Hematopoietic multipotent progenitor cell treated with erythropoietin and hydrocortisone succinate and interleukin-3 and kit ligand, for 17 days (in vitro differentiated cells): ENCODE measurements at places on chromosomes 4 and X.
A peak's percentile ranks its signal among the peaks of the same experiment; 100 is the strongest.

DNA sequence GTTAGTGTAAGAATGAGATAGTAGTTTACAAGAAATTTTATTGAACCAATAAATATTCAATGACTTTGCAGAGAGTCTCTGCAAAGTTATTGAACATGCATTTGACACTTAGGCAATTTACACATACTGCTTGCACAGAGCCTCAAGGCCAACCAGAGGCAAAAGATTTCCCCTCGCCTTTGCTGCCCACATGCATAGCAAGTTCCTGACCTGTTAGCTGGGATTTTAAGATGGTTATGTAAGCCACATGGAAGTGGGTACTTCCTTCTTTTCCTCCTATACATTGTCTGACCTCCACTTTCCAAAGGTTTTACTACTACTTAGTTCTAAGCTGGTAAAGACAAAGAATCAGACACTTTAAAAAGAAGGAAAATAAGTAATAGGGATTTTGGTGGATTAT is 430.1 kb upstream of the FRG1 start:
- DNase-seq, result no peak

GRCh38 chr4:630656-631055 is 5.3 kb downstream of the PDE6B start:
- DNase-seq, result no peak

DNA sequence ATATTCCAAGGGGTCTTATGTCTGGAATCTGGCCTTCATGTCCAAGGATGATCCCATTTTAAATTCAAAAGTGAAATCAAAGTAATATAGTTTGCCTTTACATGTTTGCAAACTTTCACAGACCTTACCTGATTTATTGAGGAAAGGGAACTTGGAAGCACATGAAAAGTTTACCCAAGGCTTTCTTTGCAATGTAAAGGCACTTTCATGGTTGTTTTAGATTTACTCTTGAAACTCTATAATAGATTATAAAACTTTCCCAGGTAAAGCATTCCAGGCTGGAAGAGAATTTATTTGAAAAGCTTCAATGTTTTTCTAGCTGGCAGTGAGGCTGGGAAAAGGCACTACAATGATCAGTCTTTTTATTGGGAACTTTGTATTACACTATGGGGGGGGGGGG is 842.8 kb upstream of the DIAPH2 start:
- no peak for DNase-seq

GRCh38 chr4:21992330-21992729 is 43.8 kb upstream of the KCNIP4 start:
- DNase-seq, result no peak

- no peak for DNase-seq
Measured at GRCh38 chr4:103075435-103075893, 1.1 kb downstream of the SLC9B2 start.

DNA sequence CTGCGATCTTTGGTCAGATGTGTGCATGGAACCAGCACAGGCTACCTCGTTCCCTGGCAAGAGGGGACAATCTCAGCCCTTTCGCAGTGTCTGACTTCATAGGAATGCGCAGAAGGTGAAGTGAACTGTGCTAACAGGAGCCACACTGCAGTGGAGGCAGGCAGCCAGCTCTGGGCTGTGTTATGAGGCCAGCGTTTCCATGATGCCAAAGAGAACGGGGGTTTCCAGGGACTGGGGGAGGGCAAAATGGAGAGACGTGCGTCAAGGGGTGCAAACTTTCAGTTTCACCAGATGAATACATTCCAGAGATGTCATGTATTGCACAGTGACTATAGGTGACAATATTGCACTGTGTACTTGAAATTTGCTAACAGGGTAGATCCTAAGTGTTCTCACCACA is 30.4 kb downstream of the CLDN34 start:
- DNase-seq, result peak; percentile 3

- DNase-seq, result no peak
Measured at GRCh38 chr4:7134737-7135388, 57.5 kb upstream of the SORCS2 start.

DNA sequence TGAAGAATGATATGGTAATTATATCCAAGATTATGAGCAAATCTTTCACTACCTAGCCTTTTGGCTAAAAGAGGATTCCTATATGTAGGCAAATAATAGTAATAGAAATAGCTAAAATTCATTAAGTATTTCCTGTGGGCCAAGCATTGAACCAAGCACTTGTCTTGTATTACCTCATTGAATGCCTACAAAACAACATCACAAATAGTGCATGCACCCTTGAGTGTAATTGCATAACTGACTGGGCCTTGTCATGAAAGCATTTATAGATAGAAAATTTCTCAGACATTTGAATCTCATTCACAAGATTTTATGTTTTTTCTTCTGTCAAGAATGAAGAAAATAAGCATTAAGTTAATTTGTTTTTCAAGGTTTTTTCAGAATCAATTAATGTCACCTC is 3.9 kb upstream of the HPGDS start:
- no peak for DNase-seq

DNA sequence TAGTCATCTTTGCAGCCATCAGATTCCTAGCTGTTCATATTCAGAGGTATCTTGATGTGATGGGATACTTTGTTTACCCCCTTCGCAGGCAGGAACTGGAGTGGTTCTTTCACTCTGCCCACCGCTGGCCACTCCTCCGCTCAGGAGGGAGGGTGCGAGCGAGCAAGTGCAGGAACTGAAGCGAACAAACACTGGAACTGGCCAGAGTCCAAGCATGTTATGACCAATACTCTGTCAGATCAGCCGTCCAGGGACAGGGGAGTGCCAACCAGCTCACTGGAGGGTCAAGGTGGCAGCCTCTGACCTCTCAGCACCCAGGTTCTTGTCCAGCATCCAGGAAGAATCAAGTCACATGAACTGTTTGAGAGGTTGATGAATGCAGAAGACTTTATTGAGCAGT is 18.0 kb upstream of the MANBA start:
- DNase-seq, result no peak

DNA sequence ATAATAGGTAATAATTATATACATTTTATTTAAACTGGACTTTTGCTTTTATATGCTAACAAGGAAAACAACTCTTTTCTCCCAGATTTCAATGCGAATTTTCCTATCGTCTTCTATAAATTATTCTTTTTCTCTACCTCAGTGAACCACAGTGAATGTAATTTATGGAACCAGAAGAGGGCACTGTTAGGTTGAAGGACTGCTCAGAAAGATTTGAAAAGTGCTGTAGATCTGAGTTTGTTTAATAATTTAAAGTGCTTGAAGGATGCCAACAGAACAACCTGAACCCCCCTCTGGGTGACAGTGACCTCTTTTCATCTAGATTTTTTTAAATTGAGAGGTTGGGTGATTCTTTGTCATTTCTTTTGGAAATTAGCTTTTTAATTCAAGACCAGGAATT is 54.9 kb downstream of the PHOX2B start:
- DNase-seq, result no peak

DNA sequence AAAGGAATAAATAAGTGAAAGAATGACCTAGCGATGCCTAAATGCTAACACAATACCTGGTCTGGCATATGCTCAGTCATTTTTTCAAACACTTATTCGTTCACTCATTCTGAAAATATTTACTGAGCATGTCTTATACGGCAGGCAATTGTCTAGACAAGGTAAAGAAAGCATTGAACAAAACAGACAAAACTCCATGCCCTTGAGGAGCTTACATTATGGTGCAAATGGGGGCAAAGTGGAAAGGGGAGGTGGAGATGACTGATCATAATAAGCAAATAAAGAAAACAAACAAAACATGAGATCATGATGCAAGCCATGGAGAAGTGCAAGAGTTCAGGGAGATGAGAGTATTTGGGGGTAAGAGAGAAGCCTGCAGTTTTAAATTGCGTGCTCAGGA is 334.6 kb upstream of the PPARGC1A start:
- DNase-seq, result no peak

DNA sequence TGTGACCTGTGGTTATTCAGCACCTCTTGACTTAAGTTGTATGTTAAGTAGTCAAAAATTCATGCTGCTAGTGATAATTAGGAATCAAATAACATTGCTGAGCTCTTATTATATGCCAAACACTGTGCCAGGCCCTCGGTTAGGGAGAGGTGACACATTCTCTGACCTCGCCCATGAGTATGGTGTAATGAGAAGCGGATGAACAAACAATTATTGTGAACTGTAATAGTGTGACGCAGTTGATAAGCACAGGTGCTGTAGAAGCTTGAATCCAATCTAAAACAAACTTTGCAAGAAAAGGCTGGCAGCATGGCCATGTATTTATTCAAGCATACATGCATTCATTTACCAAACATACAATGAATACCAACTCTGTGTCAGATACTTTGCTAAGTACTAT is 303.5 kb upstream of the HS3ST1 start:
- no peak for DNase-seq

DNA sequence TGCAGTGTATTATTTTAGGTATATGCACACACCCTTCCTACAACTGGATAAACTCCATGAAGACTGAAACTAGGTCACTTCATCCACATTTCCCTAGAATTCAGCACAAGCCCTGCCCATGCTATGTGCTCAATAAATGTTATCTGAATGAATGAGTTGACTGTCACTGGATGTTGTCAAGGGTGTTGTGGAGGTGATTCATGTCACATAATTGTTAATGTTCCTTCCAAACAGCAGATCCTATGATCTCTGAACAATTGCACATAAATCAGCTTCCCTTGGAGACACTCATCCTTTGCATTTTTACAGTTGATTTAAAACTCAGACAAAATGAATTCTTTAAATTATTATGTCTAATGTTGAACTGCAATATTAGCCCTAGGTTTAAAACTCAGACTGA is 154.7 kb downstream of the TSPAN5 start:
- DNase-seq, result no peak

GRCh38 chr4:23455456-23456158 is 434.2 kb downstream of the PPARGC1A start:
- DNase-seq, result no peak

GRCh38 chrX:102860235-102860634 is 76.8 kb upstream of the RAB40AL start:
- no peak for DNase-seq

- DNase-seq, result no peak
Measured at GRCh38 chr4:5816101-5816500, 76.8 kb downstream of the CRMP1 start.

DNA sequence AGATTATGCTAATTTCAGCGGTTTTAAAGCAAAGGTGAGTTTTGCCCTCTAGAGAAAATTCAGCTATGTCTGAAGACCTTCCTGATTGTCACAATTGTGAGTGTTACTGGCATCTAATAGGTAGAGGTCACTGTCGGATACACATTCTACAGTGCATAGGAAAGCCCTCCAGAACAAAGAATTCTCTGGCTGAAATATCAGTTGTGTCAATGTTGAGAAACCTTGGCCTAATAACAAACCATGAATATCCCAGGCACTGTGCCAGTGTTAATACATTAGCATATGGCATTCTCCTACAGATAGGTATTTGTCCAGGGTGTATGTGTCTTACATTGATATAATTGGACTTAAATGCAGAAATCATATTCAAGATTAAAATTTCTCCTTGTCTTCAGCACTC is 294.3 kb downstream of the FSTL5 start:
- no peak for DNase-seq

- no peak for DNase-seq
Measured at GRCh38 chrX:150902434-150903109, 4.1 kb upstream of the CD99L2 start.

GRCh38 chr4:66589183-66589582 is 918.9 kb upstream of the EPHA5 start:
- DNase-seq, result no peak

DNA sequence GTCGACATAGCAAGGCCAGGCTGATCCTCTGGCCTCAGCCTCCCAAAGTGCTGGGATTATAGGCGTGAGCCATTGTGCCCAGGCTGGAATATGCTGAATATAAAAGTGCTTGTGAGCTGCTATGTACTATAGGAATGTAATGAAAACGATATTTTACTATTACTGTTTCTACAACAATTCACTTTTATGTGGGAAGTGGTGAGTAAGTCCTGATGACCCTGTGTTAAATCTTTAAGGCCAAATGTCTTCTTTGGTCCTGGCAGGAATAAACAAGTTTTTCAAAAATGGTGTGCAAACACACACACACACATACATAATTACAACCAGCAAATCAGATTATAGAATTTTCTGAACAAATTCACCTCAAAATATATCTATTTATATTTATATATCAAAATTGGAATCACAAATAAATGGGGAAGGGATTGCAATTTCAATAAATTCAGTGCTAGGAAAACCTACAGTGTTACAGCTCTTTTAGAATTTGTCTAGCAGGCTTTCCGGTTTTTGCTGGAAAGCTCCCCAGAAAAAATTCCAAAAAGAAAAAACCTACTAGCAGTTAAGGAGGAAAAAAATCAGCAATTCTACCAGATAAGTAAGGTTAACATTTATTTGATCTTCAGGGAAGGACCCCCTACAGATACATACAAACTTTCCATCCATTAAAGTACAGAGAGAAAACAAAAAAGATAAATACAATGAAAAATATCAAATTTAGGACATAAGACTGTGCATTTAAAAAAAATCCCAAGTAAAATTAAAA is 17.9 kb downstream of the SMIM14 start:
- DNase-seq, result no peak

DNA sequence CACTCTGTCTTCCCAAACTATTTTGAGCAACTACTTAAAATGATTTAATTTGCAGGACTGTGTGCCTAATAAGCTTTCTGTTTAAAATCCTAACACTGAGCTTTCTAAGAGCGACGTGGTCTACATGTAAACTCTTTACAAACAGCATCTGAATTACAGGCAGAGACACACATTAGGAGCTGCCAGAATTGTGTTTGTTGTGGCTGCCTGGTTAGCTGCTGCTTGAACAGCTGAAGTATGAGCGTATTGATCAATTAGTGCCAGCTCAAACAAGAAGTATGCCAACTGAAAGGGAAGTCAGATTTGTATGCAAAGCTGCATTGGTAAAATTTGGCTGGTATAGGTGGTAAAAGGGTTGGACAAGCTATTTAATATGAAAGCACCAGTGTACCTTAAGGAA is 384.4 kb downstream of the PCDH7 start:
- no peak for DNase-seq

- no peak for DNase-seq
Measured at GRCh38 chrX:68146054-68146453, 287.2 kb downstream of the OPHN1 start.

GRCh38 chr4:148453833-148454232 is 11.6 kb upstream of the NR3C2 start:
- no peak for DNase-seq

- no peak for DNase-seq
Measured at GRCh38 chr4:6178757-6179156, 21.6 kb downstream of the JAKMIP1 start.

GRCh38 chrX:29662759-29663503 is 552.4 kb upstream of the MAGEB2 start:
- no peak for DNase-seq

DNA sequence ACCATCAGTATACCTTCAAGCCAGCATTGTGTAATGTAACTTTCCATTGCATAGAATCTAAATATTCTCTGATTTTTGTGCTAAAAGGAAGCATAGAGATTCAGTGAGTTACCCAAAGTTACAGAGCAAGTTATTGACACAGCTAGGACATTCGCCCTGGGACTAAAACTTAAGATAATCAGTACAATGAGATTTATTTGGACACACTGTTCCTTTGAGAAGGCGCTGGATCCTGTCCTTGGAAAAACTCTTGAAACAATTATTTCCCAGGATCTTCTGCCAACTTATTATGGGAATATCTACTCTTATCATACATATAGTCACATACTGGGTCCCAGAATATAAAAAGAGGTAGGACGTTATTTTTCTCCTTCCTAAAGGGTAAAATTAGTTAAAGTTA is 392.0 kb downstream of the UBE2NL start:
- DNase-seq, result no peak

GRCh38 chr4:185721190-185722028 is 90.6 kb downstream of the SORBS2 start:
- no peak for DNase-seq
